ENCODE measurements at places on chromosomes 6 and 20. TPM values are rescaled to one million over a fixed set of nuclear protein-coding genes. Genes with fewer than 3 reads are reported as not detected.

Gene NUP43
- 68.3 TPM for total RNA-seq

Gene RSPH4A
- total RNA-seq: 0.37 TPM

Gene SLC13A3
- total RNA-seq: 0.12 TPM

Gene EFCAB8
- 0.73 TPM for total RNA-seq

Gene GFRA4
- not detected for total RNA-seq

Gene SPATS1
- total RNA-seq: not detected

Gene PRL
- total RNA-seq: not detected

Gene TMEM200A
- total RNA-seq: 7.4 TPM

Gene SEL1L2
- total RNA-seq: not detected

Gene TTK
- total RNA-seq: 23.6 TPM

Gene ZC2HC1B
- not detected for total RNA-seq

Gene KIF13A
- total RNA-seq: 0.27 TPM

Gene HMGN3
- total RNA-seq: 54.0 TPM

Gene SLCO4A1
- 41.0 TPM for total RNA-seq

Gene STMND1
- total RNA-seq: not detected

Gene POLH
- 62.5 TPM for total RNA-seq

Gene PRR18
- not detected for total RNA-seq

Gene MTG2
- 42.1 TPM for total RNA-seq

Gene SLC35D3
- total RNA-seq: not detected

Gene CAGE1
- not detected for total RNA-seq

Gene APOBEC2
- total RNA-seq: not detected

Gene MYBL2
- 78.2 TPM for total RNA-seq

Gene GPLD1
- total RNA-seq: 0.59 TPM

Gene VAPB
- total RNA-seq: 31.9 TPM

Gene CCR6
- total RNA-seq: 0.49 TPM

Gene TMC2
- total RNA-seq: not detected

Gene PLN
- not detected for total RNA-seq

Gene MMUT
- 14.0 TPM for total RNA-seq

Gene DSP
- total RNA-seq: not detected

Gene BTNL2
- not detected for total RNA-seq

Gene FLRT3
- not detected for total RNA-seq

Gene SLC24A3
- not detected for total RNA-seq

Gene NMBR
- not detected for total RNA-seq

Gene LAMA4
- not detected for total RNA-seq

Gene SEMG1
- total RNA-seq: not detected

Gene LGSN
- total RNA-seq: not detected

Gene OTOR
- not detected for total RNA-seq

Gene CYP24A1
- not detected for total RNA-seq

Gene CDSN
- total RNA-seq: not detected

Gene SIRPA
- not detected for total RNA-seq

Gene CRISP2
- not detected for total RNA-seq

Gene NR2E1
- not detected for total RNA-seq

Gene TAGAP
- 43.7 TPM for total RNA-seq

Gene FOXS1
- not detected for total RNA-seq

Gene PKIB
- total RNA-seq: 0.49 TPM

Gene ZNF831
- 6.4 TPM for total RNA-seq

Gene PTCHD4
- total RNA-seq: not detected

Gene FAM217A
- total RNA-seq: not detected

Gene PAK5
- total RNA-seq: not detected

Gene POU5F1
- total RNA-seq: not detected

Gene C20orf202
- total RNA-seq: not detected

Gene POFUT1
- 33.7 TPM for total RNA-seq

Gene PACSIN1
- total RNA-seq: 1.3 TPM

Gene GRIK2
- total RNA-seq: not detected

Gene LTB
- 2,468 TPM for total RNA-seq
